ENCODE measurements at places on chromosomes 16 and 17.

DNA sequence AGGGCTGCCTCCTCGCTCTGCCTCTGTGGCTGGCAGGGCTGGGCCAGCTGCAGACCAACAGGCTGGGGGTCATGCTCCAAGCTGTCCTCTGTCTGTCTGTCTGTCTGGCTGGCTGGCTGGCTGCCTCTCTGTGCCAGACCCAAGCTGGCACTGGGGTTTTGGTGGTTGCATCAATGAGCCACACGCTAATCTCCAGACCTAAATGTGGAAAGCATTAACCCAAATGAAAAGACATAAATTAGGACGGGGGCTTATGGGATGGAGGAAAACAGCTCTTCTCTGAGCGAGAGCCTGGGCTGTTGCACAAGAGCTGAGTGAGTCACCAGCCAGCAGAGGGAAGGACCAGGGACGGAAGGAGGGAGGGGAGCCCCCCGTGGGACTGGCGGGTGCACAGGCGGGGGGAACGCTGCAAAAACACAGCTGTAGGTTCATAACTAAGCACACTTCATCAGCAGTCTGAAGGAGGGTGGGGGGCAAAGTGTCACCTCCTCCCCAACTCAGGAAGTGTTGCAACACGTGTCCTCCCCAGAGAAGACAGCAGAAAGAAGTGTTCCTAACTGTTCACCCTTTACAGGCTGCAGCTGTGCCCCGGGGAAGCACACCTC is 83.4 kb downstream of the GAS7 start:
- peak; percentile 62 for DNase-seq

DNA sequence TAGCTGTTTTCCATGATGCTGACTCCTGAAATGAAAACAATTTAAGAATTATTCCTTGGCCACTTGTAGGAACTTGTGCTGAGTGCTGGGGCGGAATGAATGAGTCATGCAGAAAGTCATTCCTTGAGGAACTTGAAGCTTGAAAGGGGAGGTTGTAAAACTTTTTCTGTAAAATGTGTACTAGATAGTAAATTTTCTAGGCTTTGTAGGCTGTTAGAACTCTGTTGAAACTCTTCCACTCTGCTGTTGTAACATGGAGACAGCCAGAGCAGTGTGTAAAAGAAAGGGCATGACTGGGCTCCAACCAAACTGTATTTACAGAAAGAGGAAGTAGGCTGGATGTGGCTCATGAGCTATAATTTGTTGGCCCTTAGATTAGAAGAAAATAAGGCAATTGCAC is 46.1 kb downstream of the ABCA8 start:
- no peak for DNase-seq

- DNase-seq: no peak
These were observed 2.6 kb downstream of the GTF3C1 start for GRCh38 chr16:27547134-27547533.

- no peak for DNase-seq
These were observed 15.5 kb downstream of the CDH1 start for GRCh38 chr16:68752602-68753001.

DNA sequence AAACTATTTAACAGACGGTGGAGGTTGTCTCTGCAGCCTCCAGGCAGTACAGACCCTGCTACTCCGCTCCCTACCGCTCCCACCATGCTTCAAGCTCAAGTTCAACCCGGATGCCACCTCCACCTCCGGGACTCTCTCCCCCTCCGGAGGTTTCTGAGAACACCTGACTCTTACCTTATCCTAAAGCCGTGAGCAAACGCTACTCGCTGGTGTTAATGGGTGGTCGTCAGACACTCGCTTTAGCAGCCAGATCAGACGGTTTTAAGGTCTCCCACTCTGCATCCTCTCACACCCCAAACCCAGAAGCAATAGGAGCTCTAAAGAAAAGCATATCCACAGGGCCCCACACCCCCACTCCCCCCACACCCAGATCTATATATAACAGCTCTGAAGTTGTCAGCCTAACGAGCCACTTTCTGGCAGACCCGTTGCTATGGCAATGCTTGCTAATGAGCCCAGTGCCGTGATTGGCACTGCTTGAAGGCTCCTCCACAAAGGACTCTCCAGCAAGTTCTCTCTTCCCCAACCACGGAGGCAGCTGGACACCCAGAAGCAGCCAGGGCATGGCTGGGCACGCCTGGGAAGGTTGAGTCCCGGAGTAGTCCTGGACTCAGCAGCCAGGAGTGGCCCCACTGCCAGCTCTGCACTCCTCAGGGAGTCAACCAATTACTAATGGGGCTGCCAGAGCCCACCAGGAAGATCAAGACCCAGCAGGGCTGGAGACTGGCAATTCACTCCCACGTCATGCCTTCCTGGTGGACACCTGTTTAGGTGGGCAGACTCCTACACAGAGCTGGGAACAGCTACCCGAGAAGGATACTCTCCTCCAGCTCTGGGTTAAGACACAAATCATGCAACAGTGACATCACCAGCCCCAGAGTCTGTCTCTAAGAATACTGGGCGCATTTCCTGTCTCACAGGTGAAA is 121.2 kb upstream of the RCVRN start:
- DNase-seq: no peak

DNA sequence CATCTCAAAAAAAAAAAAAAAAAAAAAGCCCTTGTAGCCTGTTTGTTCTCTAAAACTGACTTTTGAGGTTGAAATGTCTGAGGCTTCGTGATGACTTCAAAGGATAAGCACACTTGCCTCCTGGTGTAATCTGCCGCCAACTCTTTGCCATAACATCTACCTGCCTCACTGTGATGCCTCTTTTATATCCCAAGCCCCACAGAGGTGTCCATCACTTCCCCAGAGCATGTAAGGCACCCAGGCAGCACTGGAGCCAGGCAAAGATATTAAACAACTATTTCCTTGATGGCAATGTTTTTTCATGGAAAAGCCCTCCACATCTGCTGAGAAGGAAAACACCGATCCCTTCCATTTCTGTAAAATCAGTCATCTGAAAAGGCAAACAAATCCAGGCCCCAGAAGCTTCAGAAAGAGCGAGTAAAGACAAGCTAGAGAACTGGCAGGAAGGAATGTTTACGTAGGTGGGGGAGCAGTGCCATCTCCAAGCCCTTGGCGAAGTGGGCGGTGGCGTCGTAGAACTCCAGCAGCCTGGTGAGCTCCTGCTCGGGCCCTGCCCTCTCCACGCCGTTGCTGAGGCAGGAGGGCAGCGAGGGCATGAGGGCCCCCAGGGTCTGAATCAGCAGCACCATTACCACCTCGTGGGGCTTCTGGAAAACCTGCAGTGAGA is 28.6 kb downstream of the COG7 start:
- no peak for DNase-seq

- no peak for DNase-seq
These were observed 744 bp upstream of the GGNBP2 start for GRCh38 chr17:36544044-36544306.

DNA sequence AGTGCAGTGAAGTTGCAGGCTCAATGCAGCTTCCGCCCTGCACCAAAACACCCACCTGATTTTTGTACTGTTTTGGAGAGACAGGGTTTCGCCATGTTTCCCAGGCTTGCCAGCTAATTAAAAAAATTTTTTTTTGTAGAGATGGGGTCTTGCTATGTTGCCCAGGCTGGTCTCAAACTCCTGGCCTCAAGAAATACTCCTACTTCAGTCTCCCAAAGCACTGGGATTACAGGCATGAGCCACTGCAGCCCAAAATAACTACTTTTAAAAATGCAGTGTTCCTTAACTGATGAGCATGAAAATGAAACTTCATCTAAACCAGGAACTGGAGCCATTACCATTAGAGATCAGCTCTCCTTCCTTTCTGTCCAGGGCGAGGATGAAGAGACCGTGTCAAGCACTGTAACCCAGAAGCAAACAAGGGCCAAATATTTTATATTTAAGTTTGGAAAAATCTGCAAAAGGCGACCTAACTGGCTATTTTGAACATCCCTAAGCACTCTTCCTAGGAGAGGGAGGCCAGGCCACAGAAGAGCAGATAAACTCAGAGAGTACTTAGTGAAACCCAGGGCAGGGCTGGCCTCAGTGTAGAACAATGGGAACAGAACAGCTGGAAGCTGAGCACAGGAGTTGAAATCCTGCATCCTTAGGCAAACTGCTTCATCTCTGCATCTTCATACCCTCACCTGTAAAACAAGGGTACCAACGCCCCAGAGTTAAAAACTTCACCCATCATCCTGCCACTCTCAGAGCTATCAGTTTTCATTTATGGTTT is 24.0 kb downstream of the CREBBP start:
- no peak for DNase-seq

- no peak for DNase-seq
These were observed 5.2 kb downstream of the SLFN11 start for GRCh38 chr17:35368081-35368830.

- peak; percentile 86 for DNase-seq
These were observed 3.3 kb upstream of the HOXB8 start for GRCh38 chr17:48618256-48618896.

DNA sequence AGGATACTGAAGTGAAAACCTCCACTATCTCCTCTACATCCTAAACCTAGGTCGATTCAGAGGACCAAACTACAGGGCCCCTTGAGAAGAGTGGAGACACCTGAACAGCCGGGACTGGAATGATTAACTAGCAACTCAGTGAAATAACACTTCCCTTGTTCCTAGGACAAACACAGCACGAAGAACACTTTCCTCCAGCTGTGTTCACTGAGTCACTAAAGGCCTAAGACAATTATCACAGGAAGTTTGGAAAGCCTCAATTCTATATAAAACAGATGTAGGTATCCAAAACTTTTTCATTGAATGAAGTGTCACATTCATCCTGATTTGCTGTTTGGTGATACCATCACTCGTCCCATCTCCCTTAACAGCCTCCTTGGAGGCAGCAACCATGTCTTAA is 15.5 kb upstream of the CUEDC1 start:
- no peak for DNase-seq

GRCh38 chr16:71698491-71698890 is 26.0 kb downstream of the PHLPP2 start:
- no peak for DNase-seq

DNA sequence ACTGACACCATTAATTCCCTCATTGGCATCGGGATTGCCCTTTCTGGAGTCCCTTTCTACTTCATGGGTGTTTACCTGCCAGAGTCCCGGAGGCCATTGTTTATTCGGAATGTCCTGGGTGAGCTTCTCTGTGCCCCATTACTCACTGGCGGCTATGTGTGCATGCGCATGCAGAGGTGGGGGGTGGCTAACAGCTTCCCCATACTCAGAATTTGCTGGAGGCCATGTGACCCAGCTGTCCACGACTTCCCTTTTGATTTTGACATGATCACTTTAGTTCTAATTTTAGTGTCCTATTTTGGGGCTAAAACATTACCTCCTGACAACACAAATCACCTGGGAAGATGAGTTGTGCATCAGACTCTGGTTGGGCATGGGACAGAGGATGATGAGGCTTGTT is 14.1 kb downstream of the SLC7A6OS start:
- no peak for DNase-seq

GRCh38 chr17:70100983-70101382 is 26.0 kb downstream of the KCNJ16 start:
- no peak for DNase-seq

DNA sequence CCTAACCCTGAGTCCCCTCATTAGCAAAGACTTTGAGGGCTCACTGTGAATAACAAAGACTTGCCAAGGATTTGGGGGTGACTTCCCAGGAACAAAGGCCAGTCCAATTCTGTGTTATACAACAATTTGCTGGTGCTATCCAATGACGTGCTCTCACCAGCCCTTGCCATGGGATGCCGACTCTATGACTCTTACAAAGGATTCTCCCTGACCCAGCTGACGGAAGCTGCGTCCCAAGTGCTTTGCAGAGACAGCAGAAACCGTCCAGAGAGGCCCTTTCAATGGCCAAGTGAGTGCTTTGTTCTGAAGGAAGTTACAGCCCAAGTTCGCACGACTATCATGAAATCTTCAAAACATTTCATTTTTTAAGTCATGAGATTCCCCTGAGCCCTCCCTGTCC is 345.3 kb upstream of the TNRC6C start:
- no peak for DNase-seq

DNA sequence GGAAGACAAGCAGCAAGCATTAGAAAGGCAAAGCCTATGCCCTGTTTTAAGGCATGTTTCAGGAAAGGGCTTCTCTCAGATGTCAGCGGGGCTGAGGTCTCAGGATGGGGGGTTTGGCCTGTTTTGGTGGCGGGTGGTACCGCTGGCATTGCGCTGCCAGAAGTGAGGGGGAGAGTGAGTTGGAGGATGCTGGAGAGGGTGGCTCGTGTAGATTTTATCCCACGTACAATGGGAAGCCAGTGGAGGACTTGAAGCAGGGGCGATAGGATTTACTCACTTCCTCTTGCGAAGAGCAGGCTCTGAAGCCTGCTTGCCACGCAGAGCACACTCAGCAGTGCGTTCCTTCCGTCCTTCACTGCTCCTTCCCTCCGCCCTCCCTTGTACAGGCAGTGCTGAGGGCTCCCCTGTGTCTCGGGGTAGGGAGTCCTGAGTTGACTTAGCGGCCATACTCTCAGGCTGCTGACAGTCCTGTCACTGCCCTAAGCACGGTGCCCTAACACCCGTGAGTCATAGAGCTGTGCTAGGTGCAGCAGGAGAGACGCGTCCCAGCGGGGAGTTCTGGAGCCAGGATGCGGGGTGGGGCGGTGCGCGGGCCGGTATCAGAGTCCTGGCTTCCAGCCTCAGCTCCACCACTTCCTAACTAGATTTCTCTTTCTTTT is 113.1 kb downstream of the SNX29 start:
- DNase-seq: peak; percentile 14

DNA sequence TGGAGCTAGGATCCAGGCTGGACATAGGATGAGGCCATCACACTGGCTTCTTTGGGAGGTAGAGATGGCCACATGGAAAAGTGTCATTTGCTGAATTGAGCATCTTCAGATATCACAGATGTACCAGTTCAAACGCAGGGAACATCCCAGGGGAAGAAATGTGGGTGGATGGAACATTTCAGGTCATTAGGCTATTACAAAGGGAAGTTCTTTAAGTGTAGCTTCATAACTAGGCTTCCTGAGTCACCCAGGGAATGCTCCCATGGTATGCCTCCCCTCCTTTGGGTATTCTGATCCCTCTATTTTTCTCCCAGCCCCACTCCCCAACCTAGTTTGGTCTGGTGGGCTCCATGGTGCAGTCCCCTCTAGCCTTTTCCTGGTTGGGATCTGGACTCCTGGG is 69.8 kb upstream of the IRX3 start:
- no peak for DNase-seq

GRCh38 chr16:8967132-8967821 is 3.6 kb upstream of the USP7 start:
- DNase-seq: no peak

DNA sequence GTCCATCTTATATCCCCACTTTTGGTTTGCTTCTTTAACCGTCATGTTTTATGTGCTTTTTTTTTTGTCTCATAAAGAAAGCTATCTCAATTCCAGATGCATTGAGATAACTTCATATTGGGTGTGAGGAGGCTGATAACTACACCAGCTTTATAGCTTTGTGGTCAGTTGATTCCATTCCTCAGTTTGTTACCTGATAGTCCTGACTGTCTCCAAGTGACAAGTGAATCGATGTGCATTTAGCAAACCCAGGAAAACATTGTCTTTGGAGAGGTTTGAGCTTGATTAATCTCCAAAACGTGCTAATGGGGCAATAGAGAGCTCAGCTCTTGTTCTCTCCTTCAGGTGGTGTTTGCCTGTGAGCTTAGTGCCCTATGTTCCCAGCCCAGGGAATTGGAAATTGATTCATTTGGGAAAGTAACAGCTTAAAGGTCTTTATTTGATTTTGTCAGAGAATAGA is 22.7 kb downstream of the HS3ST3B1 start:
- no peak for DNase-seq

- DNase-seq: no peak
These were observed 254.4 kb downstream of the PHKB start for GRCh38 chr16:47715442-47716083.

GRCh38 chr16:49274591-49274990 is 7.0 kb downstream of the CBLN1 start:
- DNase-seq: no peak

GRCh38 chr17:65780111-65780510 is 218.7 kb upstream of the AXIN2 start:
- no peak for DNase-seq

- DNase-seq: no peak
These were observed 6.4 kb downstream of the NFE2L1 start for GRCh38 chr17:48054238-48055185.
